ENCODE measurements at places on chromosomes 6 and 20. TPM values are rescaled to one million over a fixed set of nuclear protein-coding genes. Genes with fewer than 3 reads are reported as not detected.

DNA sequence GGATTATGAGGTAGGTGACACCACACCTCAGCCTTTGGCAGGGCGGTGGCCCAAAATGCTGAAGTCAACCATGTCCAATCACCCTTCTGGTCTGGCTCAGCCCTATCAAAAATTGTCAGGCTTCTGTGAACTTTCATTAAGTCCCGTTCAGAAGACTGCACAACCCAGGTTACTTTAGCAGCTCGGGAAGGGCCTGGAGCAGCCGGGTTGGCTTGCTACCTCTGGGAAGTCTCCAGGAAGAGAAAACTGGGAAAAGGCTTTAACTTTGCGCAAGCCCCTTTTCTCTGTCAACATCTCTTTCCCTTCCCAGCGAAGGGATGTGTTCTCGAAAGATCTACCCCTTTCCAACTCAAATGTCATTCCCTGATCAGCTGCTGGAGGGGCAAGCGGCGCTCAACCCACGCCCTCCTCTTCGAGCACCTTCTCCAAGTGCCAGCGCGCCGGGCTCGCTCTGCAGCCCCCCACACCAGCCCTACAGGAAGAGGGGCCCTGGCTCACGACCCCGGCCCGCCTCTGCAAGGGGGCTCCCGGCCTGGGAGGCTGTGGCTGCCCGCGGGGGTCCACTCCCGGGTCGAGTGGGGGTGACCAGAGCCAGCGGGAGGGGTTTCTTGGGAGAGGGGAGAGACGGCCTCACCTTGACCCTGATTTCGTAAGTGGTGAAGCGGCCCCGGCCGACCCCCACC is 573 bp downstream of the SNX3 start:
- H3K4me3 ChIP-seq, result peak overlapping the region; percentile 87
- H3K36me3 ChIP-seq, result no peaks in the 10 kb centered on the region
- peak overlapping the region; percentile 93 for H3K27ac ChIP-seq
- no peak for DNase-seq
- H3K27me3 ChIP-seq, result no peaks in the 10 kb centered on the region

GRCh38 chr6:139080255-139080920 is 51.8 kb downstream of the ABRACL start:
- H3K27me3 ChIP-seq, result no peaks in the 10 kb centered on the region
- no peaks in the 10 kb centered on the region for H3K4me1 ChIP-seq
- no peak overlapping the region for H3K4me3 ChIP-seq
- H3K27ac ChIP-seq, result no peak overlapping the region
- DNase-seq, result no peak

DNA sequence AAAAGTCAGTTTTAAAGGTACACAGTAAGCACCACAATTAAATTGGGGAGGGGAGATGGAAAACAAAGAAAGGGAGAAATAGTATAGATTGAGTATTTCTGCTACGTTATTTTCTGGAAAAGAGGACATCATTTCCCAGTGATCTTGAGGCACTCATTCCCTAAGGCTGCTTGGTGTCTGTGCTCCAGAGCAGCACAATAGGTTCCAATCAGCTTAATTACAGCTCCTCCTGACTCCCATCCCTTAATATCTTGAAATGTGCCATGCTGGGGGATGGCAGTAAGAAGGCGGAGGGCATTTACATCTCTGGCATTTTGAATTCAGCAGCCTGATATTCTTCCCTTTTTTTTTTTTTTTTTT is 39.5 kb upstream of the BEND3 start:
- H3K4me1 ChIP-seq, result no peaks in the 10 kb centered on the region
- H3K27me3 ChIP-seq, result no peaks in the 10 kb centered on the region
- no peak overlapping the region for H3K4me3 ChIP-seq
- DNase-seq, result no peak

GRCh38 chr20:17993546-17993945 is 24.7 kb downstream of the MGME1 start:
- H3K4me3 ChIP-seq, result no peak overlapping the region
- H3K27ac ChIP-seq, result no peak overlapping the region
- H3K27me3 ChIP-seq, result no peaks in the 10 kb centered on the region

DNA sequence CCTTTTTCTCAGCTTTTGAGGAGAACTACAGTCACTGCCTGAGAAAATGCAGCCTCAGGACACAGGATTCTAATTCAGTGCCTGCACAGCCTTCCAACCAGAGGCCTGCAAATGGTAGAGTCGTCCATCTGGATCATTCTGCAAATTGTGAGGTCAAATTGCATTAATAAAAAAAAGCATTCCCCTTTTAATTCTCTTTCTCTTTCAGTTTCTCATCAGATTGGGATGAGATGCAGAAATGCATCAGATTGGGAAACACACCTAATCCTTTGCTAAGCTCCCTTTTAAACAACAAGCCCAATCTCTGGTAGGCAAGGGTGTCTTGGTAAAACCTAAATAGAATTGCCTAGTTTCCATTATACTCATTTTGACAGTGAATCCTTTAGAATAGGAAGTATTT is 838.8 kb downstream of the MAFB start:
- no peak overlapping the region for H3K4me3 ChIP-seq
- peak overlapping the region; percentile 51 for H3K27ac ChIP-seq
- H3K4me1 ChIP-seq, result peaks cover 16% of the 10 kb centered on the region
- no peaks in the 10 kb centered on the region for H3K36me3 ChIP-seq

DNA sequence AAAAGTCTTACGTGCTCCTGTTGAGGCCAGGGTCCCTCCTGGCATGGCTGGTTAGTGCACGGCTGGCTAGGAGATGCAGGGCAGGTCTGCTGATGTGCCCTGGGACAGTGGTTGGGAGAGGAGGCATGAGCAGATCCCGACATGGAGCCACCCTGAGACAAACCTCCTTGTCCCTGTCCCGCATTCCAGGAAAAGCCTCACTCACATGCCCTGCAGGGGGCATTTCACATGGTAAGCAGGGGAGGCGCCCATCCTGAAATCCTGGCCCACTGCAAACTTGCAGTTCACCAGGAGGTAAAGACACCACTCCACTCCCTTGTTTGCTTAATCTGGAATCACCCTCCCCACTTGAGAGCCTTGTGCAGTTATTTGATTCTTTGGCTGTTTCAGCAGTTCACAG is 116.7 kb upstream of the SLC24A3 start:
- no peak for DNase-seq
- no peaks in the 10 kb centered on the region for H3K4me1 ChIP-seq
- H3K27me3 ChIP-seq, result no peaks in the 10 kb centered on the region
- no peak overlapping the region for H3K27ac ChIP-seq

DNA sequence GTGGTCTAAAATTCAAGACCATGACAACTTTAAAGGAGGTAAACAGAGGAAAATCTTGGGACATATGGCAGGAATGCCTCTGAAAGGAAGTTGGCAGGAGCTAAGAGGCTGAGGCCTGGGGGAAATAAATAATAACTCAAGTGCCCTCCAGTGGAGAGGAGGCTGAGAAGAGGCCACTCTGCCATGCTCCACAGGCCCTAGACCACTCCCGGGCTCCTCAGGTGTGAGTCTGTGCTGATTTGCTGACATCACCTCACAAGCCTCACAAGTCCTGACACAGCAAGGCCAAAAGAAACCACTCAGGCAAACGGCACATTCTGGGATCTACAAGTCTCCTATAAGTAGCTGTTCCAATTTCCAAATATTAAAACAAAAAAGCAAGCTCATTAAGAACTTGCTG is 91.0 kb upstream of the RIPOR2 start:
- no peak overlapping the region for H3K4me3 ChIP-seq
- H3K36me3 ChIP-seq, result no peaks in the 10 kb centered on the region
- no peaks in the 10 kb centered on the region for H3K27me3 ChIP-seq
- DNase-seq, result no peak
- H3K4me1 ChIP-seq, result no peaks in the 10 kb centered on the region

DNA sequence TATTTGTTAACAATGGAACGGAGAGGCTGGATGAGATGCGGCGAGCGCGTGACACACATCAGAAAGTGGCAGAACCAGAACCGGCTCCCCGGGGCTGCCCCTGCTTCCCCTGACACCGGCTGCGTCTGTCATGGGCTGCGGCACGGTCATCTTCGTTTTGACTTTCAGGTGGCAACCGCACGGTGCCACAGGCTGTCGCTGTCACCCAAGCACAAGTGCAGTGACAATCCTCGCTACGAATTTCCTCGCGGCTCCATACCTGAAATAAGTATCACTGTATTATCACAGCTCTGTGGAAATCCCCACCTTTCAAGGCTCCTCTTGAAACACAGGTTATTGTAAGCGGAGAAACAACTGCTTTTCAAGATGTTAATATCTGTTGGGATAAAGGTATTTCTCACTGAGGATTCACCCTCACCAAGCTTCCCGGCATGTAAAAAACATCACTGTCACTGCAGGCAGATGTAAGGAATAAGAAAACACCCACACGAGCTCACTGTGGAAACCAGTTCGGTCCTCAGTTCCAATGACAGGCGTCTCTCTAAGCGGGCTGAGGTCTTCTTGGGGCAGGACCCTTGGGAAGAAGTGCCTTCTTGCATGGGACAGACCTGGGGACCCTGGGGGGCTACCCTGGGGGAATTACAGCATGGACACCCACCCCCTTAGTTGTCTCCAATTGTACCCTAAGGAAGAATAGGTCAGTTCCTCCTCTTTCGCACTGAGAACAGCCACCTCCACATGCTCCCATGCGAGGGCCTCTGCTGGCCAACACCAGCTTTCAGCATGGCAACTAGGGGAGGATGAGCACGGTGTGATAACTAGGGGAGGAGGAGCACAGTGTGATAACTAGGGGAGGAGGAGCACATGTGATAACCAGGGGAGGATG is 86.3 kb downstream of the DACT2 start:
- no peaks in the 10 kb centered on the region for H3K36me3 ChIP-seq
- H3K4me3 ChIP-seq, result no peak overlapping the region

- no peak overlapping the region for H3K4me3 ChIP-seq
- H3K27me3 ChIP-seq, result no peaks in the 10 kb centered on the region
- no peaks in the 10 kb centered on the region for H3K36me3 ChIP-seq
- DNase-seq, result no peak
Observed at GRCh38 chr6:154689493-154690255, 43.5 kb upstream of the SCAF8 start.

- H3K4me3 ChIP-seq, result no peak overlapping the region
- peak overlapping the region; percentile 85 for H3K27ac ChIP-seq
- H3K4me1 ChIP-seq, result peaks cover 53% of the 10 kb centered on the region
- no peaks in the 10 kb centered on the region for H3K27me3 ChIP-seq
- DNase-seq, result no peak
Observed at GRCh38 chr6:109304284-109305015, 77.8 kb downstream of the CD164 start.

- no peaks in the 10 kb centered on the region for H3K4me1 ChIP-seq
- no peaks in the 10 kb centered on the region for H3K36me3 ChIP-seq
- DNase-seq, result no peak
- no peak overlapping the region for H3K27ac ChIP-seq
- H3K27me3 ChIP-seq, result no peaks in the 10 kb centered on the region
Observed at GRCh38 chr6:127938701-127939100, 37.8 kb upstream of the THEMIS start.

GRCh38 chr6:156060013-156060412 is 604.4 kb upstream of the NOX3 start:
- peaks cover 5% of the 10 kb centered on the region for H3K4me1 ChIP-seq
- H3K4me3 ChIP-seq, result no peak overlapping the region
- H3K36me3 ChIP-seq, result no peaks in the 10 kb centered on the region
- no peak overlapping the region for H3K27ac ChIP-seq
- DNase-seq, result peak; percentile 90

DNA sequence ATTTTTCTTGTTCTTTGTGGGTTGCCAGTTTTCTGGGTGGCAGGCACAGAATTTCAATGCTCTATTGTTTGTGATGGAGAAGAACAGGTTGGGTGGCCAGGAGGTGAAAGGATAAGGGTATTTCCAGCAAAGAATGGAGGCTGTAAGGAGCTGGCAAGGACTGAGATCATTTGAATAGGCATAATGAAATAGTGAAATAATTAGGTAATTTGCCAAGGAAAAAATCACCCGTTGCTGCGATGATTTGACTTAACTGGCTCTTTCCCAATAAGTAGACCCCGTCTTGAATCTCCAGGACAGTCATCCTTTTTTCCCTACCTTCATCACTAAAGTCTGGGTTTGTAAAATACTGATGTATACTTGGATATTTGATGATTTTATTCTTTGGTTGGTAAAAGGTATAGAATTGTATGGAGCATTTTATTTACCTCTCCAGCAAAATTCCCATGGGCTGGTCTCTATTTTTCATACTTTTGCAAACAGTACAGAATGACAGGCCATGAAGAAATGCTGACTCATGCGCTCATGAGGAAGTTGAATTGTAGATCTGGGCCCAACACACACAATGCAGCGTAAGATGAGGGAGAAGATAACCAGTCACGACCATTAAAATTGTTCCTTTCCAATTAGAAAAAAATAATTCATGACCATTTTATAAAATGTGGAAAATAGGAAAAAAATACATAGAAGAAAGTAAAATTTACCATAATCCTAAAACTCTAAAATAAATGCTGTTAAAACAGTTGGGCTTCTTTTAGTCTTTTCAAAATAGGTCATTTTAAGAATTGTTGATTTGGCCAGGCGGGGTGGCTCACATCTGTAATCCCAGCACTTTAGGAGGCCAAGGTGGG is 2.4 kb upstream of the GCNT2 start:
- H3K4me3 ChIP-seq, result no peak overlapping the region
- peaks cover 17% of the 10 kb centered on the region for H3K4me1 ChIP-seq
- H3K27ac ChIP-seq, result no peak overlapping the region
- H3K36me3 ChIP-seq, result no peaks in the 10 kb centered on the region

GRCh38 chr6:134984821-134985220 is 34.9 kb upstream of the ALDH8A1 start:
- no peaks in the 10 kb centered on the region for H3K4me1 ChIP-seq
- H3K27me3 ChIP-seq, result no peaks in the 10 kb centered on the region
- no peak for DNase-seq

DNA sequence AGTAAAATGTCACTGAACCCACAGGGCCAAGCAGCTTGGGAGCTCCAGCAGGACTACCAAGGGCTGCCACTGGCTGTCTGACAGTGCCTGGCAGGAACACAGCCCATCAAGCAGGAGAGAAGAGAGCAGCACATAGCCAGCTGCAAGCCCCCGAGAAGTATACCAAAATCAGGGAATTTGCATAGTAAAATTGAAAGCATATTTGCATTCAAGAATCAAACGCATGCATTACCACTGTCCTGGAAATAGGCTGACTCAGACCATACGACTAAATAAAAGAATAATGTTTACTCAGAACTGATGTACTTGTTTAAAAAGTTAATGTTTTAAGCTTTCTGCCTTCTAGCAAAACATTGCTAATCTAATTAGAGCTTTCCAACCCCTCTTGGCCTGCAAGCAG is 298.1 kb downstream of the TFAP2B start:
- H3K27me3 ChIP-seq, result no peaks in the 10 kb centered on the region
- H3K4me1 ChIP-seq, result no peaks in the 10 kb centered on the region
- DNase-seq, result no peak
- no peaks in the 10 kb centered on the region for H3K36me3 ChIP-seq

The PRND gene
- not detected for total RNA-seq

The PACRG gene
- not detected for total RNA-seq

The WFDC11 gene
- not detected for total RNA-seq

The WFDC8 gene
- not detected for total RNA-seq
